Bronchial epithelial cell (primary cell): ENCODE measurements at places on chromosomes 7 and 10.

GRCh38 chr7:101843293-101844271 is 26.2 kb downstream of the CUX1 start:
- no peak for DNase-seq

GRCh38 chr10:117964536-117964935 is 82.2 kb downstream of the RAB11FIP2 start:
- no peak for DNase-seq

DNA sequence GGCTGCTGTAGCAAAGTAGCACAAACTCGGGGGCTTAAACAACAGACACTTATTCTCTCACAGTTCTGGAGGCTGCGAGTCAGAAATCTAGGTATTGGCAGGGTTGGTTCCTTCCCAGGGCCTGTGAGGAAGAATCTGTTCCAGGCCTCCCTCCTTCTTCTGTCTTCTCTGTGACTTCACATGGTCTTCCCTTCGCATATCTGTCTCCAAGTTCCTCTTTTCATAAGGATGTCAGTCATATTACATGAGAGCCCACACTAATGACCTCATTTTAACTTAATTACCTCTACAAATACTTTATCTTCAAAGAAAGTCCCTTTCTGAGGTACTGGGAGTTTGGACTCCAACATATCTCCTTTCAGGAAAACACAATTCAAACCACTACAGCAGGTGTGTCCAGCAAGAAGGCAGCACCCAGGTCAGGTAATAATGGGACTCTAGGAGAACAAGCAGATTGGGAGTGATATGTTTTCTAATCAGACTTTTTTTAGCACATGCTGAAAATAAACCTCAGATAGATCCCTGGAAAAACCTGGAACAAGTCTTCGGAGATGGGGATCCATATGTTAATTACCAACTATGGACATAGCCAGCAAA is 11.7 kb downstream of the CREB5 start:
- DNase-seq = no peak

DNA sequence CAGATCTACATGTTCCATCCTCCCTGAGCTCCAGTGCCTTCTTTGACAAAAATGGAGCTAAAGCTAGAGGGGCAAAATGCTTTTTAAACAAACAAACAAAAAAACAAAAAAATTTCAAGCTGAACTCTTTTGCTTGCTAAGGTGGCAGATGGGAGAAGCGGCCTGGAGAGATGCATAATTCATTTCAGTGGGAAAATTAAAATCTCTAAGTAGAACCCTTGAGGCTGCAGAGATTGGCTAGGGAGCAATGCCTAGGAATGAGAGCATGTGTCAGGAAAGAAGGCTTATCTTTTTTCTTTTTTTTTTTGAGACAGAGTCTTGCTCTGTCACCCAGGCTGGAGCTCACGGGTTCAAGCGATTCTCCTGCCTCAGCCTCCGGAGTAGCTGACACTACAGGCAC is 46.4 kb upstream of the SAMD8 start:
- DNase-seq = no peak

GRCh38 chr7:15801551-15801950 is 115.1 kb upstream of the MEOX2 start:
- no peak for DNase-seq

DNA sequence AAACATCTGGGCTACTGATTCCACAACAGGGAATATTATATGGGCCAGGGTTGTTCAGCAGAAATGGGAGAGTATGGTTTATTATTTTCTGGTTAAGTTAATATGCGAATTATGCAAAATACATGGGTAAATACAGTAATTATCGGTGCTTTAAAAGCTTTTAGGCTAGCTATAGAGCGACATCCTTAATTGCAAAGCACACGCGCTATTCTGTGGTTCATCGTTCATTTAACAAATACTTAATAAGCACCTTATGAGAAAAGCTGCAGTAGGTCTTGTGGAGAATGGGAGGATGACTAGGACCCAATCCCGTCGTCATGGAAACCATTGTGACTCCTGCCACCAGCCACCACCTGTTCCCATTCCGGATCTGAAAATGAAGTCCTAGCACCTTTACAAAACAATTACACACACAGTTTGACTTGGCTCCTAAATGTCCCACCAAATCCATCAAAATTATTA is 623 bp upstream of the CEP41 start:
- DNase-seq = peak; percentile 32

DNA sequence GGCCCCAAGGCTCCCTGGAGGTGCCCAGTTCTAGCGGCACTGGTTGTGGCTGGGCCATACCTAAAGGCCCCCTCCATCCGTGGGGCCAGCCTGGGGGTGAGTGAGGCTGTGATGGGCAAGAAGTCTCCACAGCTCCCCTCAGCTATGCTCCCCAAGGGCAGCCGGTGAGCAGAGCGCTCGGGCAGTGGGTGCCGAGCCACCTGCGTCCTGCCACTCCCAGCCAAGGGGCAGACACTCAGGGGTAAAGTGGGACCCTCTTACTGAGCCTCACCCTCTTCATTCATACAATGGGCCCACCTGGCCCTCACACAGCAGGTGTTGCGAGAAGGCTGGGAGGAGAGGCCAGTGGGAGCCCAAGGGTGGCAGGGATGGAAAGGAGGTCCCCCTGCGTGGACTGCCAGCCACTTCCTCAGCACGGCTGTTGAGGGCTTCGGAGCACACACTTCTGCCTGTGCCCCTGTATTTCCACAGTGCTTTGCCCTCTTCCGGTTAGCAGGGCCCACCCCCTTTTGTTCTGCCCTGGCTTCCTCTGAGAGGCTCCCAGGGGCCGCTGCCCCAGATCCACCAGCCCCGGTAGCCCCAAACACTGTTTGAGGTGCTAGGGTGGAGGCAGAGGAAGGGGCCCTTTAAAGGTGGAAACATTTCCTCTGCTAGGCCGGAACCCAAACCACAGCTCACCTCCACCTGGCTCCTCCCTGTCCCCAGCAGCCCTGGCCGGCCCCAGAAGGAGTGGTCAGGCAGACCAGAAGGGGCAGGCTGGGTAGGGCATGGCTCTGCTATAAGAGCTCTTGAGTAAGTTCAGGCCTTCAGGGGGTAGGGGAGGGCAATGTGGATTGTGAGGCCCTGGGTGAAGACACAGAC is 16.4 kb upstream of the C10orf105 start:
- DNase-seq = no peak

DNA sequence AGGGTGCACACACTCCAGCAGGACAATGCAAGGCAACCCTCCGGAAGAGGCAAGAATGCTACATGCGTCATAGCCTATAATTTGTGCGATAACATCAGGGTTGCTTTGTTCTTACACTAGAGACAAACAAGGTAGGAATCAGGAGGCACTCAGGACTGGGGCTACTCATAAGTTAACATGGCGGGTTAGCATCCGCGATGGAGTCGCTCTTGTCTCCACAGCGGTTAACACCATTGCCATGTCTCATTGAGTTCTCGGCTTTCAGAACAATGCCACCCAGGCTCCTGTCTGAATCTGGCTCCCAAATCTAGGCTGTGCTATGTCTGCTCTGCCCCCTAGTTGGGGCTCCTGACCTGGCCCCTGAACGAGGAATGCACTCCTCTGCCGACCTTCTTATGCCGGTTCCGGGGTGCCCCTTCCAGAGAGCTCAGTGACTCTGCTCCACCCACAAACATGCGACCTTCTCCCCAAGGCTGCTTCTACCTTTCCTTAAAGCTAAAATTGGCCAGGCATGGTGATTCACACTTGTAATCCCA is 24.9 kb upstream of the SLF2 start:
- no peak for DNase-seq

- peak; percentile 35 for DNase-seq
Observed at GRCh38 chr7:43479042-43479441, 103.9 kb upstream of the STK17A start.

DNA sequence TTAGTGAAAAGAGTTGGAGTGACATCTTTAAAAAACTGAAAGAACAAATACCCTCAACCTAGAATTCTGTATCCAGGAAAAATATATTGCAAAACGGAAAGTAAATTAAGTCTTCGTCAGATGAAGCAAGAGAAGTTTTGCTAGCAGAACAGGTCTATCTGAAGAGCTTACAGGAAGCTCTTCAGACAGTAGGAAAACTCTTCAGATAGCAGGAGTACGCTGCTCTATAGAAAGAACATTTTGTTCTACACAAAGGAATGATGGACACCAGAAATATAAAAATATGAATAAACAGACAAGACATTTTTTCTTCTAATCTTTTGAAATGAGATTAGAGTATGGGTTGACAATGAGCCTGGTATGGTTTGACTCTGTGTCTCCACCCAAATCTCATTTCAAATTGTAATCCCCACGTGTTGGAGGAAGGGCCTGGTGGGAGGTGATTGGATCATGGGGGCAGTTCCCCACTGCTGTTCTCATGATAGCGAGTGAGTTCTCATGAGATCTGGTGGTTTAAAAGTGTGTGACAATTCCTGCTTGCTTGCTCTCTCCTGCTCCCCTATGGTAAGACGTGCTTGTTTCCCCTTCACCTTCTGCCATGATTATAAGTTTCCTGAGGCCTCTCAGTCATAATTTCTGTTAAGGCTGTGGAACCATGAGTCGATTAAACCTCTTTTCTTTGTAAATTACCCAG is 567.3 kb downstream of the AUTS2 start:
- DNase-seq = no peak

DNA sequence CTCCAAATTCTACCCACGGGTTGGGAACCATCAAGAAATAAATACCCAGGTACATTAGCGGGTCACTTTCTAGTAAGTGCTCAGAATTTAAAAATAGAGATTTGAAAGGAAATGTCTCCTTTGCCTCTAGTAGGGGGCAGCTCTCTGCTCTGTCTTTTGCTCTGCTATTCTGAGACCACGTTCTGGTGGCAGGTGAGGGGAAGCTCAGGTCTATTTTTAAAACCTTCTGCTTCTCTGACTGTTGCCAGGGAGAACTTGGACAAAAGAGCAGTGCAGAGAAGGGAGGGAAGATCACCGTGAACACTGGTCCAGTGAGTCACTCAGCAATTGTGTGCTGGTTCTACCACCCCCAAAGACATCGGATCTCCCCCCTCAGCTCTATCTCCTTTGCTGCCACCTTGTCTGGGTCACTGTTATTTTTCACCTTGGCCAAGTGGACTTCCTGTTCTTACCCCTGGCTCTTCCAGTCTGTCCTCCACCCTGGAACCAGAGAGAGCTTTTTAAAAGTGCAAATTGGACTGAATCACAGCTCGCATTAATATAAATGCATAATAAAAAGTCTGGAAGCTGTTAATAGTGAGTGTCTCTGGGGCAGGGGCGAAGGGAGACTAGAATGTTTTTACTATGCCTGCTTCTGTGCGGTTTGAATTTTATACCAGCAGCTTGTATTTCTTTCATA is 72.4 kb upstream of the LOXL4 start:
- peak; percentile 45 for DNase-seq

GRCh38 chr7:98133181-98133580 is 26.5 kb downstream of the LMTK2 start:
- DNase-seq = peak; percentile 21

- DNase-seq = no peak
Observed at GRCh38 chr7:31398815-31399214, 58.3 kb upstream of the NEUROD6 start.

DNA sequence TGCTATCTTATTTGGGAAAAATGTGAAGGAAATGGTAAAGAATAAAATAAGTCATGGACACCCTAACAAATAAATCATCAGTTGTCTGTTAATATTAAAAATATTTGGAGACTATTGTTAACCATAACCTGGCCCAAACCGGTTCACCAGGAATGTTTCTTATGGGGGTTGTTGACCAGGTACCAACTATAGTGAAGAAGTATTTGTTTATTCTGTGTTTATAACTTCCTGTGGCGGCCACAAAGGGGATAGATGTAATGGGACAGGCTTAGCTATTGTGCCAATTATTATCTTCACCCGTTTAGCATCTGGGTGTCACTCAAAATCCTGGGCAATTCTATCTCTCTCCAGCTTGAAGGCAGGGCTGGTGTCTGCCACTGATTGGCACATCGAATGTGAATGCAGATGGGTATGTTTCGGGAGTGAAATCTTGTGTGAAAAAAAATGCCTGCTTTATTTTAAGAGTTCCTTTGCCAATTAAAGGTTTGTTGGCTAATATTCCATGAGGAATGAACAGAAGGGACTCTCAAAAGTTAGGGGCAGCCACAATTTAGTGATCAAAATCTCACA is 500.9 kb downstream of the ARL4A start:
- no peak for DNase-seq

DNA sequence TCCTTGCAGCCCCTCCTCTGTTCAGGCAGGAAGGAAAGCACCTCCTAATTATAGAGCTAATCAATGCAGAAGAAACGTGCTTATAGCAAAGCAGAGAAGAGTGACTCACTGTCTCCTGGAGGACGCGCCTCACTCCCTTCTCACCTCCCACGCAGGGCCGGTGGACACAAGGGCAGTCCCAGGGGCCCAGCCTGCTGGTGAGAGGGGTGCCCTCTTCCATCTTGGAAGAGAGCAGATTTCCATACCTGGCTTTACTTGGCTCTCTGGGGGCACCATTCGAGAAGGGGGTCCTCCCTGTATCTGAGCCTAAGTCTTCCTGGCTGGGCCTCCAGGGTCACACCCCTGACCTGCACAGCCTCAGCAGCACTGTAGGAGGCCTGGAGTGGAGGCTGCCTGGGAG is 55.8 kb downstream of the RASGEF1A start:
- DNase-seq = peak; percentile 31

GRCh38 chr10:102545997-102546396 is 42.2 kb downstream of the SUFU start:
- no peak for DNase-seq

DNA sequence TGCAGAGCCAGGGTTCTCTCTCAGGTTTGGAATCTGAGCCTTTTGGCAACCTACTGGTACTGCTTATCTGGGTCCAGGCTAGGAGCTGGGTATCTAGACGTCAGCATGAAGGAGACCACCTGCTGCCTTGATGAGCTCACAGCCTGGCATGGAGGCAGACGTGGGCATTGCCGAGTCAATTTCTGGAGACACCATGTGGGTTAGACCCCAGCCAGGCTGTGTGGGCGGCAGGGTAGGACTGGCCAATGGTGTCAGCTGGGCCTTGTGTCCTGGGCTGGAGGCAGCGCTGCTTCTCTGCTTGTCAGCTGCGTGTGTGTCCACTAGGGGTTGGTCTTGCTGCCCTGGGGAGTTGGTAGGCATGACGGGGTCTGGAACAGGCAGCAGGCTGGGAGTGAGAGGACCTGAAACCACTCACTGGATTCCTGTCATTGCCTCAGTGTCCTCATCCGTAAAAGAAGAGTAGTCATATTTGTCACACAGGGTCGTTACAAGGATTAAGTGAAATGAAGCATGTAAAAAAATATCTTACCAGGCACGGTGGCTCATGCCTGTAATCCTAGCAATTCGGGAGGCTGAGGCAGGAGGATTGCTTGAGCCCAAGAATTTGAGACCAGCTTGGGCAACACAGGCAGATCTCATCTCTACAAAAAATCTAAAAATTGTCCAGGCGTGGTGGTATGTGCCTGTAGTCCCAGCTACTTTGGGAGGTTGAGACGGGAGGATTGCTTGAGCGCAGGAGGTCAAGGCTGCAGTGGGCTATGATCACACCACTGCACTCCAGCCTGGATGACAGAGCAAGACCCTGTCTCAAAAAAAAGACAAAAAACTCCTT is 31.7 kb upstream of the ANKRD2 start:
- DNase-seq = no peak

DNA sequence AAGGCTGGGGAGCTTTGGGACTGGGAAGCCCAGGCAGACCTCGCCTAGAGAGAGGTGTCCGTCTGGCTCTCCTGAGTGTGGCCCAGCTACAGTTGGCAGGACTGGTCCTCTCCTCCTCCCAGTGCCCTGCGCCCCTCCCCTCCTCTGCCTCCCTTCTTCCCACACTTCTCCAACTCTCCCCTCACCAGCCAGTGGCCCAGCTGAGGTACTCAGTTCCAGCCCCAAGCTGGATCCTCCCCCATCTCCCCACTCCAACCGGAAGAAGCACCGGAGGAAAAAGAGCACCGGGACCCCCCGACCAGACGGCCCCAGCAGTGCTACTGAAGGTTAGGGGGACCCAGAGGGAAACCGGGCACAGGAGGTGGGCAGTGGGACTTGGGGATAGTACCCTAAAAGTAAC is 27.7 kb downstream of the GBX1 start:
- no peak for DNase-seq

- peak; percentile 87 for DNase-seq
Observed at GRCh38 chr7:134752006-134752760, 27.3 kb upstream of the CALD1 start.
